ENCODE measurements at places on chromosomes 1 and 21.

DNA sequence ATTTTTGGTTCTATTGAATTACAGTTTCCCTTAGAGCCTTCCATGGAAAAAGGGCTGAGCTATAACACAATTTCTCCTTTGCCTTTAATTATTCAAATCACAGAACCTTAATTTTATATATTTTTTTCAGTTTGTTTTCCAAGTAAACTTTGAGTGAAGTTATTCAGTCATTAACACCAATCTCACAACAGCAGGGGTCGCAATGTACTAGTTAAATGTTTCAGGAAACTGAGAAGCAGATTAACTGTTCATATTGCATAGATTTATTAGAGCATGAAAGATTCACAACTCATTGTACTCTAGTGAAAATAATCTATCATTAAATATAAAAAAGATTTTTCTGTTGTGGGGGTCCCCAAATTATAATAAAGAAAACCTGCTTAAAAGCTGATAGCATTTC, 64.1 kb downstream of the KIFAP3 start:
- no peak for DNase-seq

DNA sequence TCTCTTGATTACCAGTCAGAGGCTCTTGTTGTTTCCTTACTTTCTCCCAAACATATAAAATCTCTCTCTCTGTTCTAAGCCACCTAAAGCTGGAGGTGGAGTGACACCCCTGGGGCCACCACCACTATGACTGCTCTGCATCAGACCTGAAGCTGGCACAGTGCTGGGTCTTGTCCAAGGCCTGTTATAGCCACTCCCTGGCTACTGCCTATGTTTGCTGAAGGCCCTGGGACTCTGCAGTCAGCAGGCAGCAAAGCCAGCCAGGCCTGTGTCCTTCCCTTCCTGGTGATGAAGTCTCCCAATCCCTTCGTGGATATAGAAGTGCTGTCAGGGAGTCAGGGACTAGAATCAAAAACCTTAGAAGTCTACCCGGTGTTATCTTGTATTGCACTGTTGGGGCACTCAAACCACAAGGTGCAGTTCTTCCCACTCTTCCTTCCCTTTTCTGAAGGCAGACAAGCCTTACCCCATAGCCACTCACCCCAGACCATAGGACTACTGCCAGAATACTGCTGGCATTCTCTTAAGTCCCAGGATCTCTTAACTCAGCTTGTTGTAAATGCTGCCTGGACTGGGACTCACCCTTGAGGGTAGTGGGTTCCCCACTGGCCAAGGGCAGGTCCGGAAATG, 103.1 kb downstream of the RPS6KC1 start:
- DNase-seq: no peak

- no peak for DNase-seq
Measured at GRCh38 chr1:236888126-236888525, 93.0 kb downstream of the MTR start.

- no peak for DNase-seq
Measured at GRCh38 chr1:48760857-48761256, 15.8 kb downstream of the BEND5 start.

GRCh38 chr1:51306950-51307349, 23.4 kb downstream of the TTC39A start:
- DNase-seq: no peak

GRCh38 chr1:92989936-92990583, 28.8 kb upstream of the DIPK1A start:
- DNase-seq: no peak

GRCh38 chr21:15221799-15222386, 157.1 kb upstream of the NRIP1 start:
- no peak for DNase-seq

DNA sequence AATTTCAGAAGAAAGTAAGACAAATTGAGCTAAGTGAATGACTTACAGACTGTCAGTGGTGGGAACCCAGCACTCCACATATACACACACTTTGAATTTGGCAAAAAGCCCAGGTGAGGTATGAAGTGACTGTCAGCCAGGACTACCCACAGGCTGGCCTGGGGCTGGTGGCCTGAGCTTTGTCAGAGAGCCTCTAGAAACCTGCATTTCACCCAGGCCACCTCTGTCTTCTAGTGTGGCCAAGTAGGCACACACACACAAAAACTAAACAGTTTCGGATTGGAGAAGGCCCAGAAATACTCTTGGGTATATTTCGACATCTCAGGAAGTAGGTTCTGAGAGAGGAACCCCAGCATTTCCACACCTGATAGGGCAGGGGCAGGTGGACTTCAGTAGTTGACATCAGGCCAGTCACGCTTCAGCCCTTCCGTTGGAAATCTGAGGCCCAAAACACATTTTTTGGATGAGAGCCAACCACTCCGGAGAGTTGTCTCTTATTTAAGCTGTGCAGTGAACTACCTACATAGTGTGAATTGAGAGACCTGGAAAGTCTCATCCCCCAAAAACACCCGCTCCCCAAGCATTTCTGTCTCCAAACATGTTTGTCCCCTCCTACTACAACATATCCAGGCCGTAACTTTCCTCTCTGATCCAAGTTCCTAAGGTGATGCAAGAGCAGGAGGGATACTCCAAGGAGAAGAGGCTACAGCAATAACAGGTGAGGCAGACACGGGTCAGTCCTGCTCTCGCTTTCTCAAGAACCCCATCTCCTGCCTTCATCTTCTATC, 167.2 kb upstream of the PROX1 start:
- DNase-seq: no peak

GRCh38 chr1:205948039-205948438, 4.8 kb upstream of the SLC26A9 start:
- DNase-seq: no peak

- no peak for DNase-seq
Measured at GRCh38 chr1:197915862-197916499, 1.2 kb upstream of the LHX9 start.

DNA sequence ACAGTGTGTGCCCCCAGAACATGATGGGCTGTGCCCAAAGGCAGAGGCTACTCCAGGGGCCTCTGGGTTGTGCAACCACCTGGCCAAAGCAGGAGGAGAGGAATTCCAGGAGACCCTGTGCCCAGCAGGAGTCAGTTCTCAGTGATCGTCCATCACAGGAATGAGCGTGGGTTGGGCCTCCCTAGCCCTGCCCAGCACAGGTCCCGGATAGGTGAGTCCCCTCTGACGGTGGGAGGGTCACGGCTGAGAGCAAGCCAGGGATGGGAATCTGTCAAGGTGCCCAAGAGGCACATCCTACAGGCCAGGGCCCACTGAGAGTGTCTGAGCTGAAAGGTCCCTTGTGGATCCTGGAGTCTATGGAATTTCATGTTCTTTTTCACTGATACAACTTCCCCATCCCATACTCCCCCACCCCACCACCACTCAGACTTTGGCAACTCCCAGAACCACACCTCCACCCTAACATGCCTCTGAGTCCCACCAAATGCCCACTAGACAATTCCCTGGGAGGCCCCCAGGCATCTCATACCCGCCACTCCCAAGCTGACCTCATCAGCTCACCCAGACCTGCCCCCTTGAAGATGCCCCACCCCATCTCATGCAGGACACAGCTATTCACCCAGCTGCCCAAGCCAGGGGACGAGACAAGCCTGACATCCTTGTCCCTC, 3.1 kb downstream of the GJB4 start:
- no peak for DNase-seq

- no peak for DNase-seq
Measured at GRCh38 chr1:22975694-22976093, 3.0 kb upstream of the LACTBL1 start.

DNA sequence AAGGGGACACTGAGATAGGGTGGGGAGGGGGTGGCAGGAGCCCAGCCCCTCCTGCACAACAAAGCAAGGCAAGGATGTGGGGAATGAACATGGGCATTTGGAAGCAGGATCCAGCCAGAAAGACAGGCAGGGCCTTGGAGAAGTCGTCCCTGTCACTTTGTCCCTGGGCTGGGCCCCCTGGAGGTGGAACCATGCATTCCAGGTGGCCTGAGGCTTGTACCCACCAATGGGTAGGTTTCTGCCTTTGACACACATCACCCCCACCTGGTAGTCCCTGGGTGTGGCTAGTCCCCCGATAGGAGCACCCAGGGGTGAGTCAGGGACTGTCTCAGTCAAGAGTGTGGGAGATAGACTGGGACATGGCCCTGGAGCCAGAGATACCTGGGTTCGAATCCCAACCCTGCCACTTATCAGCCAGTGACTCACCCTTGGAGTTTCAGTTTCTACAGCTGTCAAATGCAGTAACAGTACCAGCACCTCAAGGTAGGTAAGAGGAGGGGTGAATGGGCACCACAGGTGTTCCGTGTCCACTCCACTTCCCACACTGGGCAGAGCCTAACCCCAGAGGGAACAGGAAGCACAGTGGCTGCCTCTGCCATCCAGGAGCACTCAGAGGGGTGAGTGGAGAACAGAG, 10.0 kb downstream of the PLA2G2D start:
- DNase-seq: no peak

GRCh38 chr21:15730484-15731242, 881 bp downstream of the USP25 start:
- DNase-seq: no peak

GRCh38 chr1:15137809-15138208, 15.7 kb upstream of the TMEM51 start:
- no peak for DNase-seq

DNA sequence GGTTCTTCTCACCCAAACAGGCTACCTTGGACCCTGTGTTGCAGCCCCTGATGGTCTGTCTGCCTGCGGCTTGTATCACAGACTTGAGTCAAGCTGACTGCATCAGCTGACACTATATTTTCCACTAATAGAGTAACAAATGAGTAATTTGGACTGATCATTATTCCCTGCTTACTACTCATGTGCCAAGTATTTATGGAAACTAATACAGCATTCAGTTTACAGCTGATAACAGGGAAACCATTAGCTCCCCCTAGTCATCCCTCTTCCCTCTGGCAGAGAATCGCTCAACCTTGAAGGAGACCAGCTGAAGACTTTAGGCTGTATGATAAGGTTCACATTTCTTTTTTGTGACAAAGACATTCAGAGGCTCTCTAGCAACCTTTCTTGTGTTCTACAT, 116.6 kb upstream of the SYT6 start:
- DNase-seq: no peak

DNA sequence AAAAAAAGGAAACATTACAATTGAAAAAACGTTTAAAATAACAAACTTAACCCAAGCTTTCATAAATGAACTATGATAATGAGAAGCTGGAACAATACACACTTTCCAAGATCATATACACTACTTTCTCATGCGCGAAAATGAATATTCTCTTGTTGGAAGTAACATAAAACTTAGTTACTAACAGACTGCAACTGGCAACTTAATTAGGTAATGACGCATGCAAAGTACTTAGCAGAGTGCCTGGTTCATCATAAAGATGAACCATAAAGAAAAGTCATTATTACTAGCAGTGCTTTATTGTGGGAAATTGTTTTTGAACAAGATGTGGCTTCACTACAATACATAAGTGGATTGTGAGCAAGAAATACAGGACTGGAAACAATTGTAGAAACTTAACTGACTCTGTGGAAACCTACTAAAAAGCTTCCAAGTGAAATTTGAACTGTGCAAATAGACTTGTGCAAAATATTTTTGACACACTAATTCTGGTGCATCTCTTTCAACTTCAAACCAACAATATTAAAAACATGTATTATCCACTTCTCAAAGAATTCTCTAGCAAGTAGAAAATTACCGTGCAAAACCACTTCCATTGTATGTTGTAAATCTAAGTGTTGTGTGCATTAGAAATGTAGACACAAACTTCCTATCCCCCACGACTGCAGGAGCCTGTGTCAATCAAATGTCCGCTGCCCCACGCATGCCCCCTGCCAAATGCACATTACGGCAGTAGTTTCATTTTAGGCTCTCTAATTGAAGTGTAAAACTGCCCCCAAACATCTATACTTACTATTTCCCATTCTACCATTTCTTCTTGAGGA, 2.0 kb downstream of the ARHGAP29 start:
- no peak for DNase-seq

DNA sequence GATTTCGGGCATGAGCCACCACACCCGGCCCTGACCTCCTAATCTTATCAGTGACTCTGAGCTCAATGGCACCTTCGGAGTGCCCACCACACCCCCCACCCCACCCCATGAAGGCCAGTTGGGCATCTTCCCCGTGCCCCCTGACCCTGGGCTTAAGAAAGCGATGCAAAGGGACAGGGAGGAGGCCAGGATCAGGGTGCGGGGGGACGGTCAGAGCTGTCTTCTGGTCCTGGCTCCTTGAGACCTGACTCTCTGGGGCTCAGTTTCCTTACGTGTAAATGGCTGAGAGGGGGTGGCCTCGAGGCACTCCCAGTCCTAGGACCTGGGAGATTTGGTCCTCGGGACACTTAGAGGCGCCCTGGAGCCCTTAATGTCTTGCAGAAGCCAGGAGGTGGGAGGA, 103.9 kb upstream of the VAMP3 start:
- no peak for DNase-seq

DNA sequence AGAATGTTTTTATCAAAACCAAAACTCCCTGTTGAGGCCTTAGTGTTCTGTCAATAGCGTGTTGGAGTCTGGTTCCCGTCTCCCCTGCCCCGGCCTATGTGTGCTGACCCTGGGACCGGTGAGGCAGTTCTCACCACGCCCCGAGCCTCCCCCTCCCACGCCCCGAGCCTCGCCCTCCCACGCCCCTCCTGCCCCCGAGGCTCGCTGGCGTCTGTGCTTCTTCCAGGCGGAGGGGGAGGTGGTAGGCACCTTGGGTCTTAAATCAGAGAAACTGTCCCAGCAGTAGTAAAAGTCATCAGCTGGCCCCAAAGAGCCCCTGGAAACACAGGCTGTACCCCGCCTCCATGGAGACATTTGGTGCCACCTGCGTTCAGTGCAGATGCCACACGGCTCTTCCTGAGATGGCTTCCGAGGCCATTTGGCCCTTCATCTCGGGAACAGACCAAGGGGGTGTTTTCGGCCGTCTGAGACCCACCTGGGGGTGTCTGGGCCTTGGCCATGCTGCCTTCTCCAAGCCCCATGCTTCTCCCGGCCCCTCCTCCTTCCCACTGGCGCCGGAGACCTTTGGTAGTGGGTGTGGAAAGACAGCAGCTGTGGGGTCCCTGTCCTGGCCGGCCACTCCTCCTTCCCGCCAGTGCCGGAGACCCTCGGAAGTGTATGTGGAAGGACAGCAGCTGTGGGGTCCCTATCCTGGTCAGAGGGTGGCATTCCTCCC, 44.7 kb downstream of the SKI start:
- DNase-seq: no peak

DNA sequence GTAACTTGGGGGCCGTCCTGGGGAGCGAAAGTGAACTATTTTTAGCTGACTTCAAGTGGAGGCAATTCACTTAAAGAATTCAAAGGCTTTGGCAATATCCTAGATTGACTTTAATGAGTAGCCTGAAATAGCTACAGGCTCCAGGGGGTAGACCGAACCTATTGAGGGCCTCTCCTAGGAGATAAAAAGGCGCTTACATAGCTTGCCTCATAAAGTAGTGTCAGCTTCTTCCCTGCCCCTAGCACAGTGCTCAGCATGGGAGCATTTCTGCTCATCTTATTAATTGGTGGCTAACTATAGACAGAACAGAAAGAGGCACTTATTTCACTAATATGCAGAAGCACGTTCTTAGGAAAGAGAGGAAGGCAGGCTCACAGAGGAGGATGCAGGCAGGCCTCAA, 12.3 kb upstream of the CTNNBIP1 start:
- DNase-seq: no peak

Data from hypothalamus (tissue), 51 donors.